ENCODE measurements at places on chromosomes 7 and 10.

- DNase-seq = no peak
Measured at GRCh38 chr10:86950349-86950748, 7.1 kb downstream of the MMRN2 start.

DNA sequence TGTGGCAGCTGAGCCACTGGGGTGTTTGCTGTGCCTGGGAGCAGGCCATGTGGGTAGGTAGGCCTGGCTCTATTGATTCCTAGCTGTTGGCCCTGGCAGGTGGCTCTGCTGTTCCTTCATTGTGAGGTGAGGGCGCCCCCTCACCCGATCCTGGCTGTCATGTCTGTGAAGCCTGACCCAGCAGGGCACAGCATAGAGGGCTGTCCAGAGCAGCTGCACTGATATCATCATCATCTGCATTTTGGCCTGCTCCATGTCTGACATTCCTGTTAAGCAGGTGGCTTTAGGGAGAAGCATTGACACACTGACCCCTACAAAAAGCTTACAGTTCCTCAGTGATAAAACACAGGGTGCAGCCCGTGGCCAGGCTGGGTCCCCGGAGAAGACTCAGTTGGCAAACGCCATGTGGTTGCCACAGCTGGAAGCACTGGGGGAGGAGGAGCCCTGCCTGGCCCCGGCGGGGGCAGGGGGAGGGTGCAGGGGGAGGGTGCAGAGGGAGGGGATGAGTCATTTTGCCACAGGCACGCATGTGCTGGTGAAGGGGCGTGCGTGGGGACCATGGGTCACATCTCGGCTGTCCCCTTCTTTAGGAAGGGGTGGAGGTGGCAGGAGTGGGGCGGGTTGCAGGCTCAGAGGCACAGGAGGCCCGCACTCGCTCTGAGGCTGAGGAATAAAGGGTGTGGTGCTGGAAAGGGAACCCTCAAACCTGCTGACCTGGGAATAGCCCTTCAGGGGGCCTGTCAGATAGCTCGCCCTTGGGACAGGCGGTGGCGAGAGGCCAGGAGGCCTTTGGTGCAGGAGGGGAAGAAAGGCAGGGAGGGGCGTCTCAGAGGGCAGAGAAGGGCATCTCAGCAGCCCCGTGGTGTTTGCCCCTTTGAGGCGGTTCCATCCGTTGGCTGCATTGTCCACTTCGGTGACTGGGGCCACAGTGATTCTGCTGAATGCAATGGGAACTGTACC lies 31.6 kb downstream of the IKZF1 start:
- DNase-seq = no peak

GRCh38 chr10:132243141-132243540 lies 56.4 kb downstream of the DPYSL4 start:
- no peak for DNase-seq

- DNase-seq = no peak
Measured at GRCh38 chr10:82190432-82191260, 315.7 kb downstream of the NRG3 start.

- DNase-seq = no peak
Measured at GRCh38 chr10:90856964-90857634, 740 bp downstream of the HTR7 start.

DNA sequence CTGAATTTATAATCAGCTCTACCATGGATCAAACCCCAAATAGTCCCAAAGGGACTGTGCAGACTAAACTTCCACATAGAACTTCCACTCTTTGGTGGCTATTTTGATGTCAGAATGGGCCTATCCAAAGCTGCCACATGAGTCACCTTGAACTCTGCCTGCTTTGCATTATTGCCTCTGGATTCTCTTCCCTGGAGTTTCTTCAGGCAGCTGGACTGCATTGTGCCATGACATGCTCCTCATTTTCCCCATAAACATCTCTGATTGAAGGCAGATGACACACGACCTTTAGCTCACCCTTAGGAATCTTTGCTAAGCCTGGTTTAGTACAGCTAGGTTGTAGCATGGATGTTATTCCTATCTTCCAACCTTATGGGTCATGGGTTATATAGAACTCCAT lies 251.7 kb downstream of the FZD1 start:
- no peak for DNase-seq

GRCh38 chr7:157712666-157713235 lies 375.9 kb downstream of the DNAJB6 start:
- DNase-seq = no peak
